B cell (primary cell): ENCODE measurements at places on chromosomes 6 and 20. TPM values are rescaled to one million over a fixed set of nuclear protein-coding genes. Genes with fewer than 3 reads are reported as not detected.

The KCNK17 gene
- not detected in 2 replicates for total RNA-seq

The COL19A1 gene
- total RNA-seq = 56.9 and 61.4 TPM in 2 replicates

The EYS gene
- total RNA-seq = not detected in 2 replicates

The LY6G6F gene
- total RNA-seq = not detected in 2 replicates

The SLC13A3 gene
- 0.20 and 0.49 TPM in 2 replicates for total RNA-seq

- H3K27ac ChIP-seq = no peak overlapping the region
- DNase-seq = peak; percentile 43
- H3K36me3 ChIP-seq = no peaks in the 10 kb centered on the region
- no peaks in the 10 kb centered on the region for H3K4me1 ChIP-seq
- H3K27me3 ChIP-seq = no peaks in the 10 kb centered on the region
- H3K4me3 ChIP-seq = no peak overlapping the region
Observed at GRCh38 chr20:6828794-6829423, 61.4 kb downstream of the BMP2 start.

- no peaks in the 10 kb centered on the region for H3K36me3 ChIP-seq
- H3K4me1 ChIP-seq = no peaks in the 10 kb centered on the region
- DNase-seq = peak; percentile 81
- H3K27ac ChIP-seq = no peak overlapping the region
Observed at GRCh38 chr6:37483917-37484785, 15.5 kb downstream of the CCDC167 start.

- no peaks in the 10 kb centered on the region for H3K27me3 ChIP-seq
- no peaks in the 10 kb centered on the region for H3K4me1 ChIP-seq
- H3K36me3 ChIP-seq = no peaks in the 10 kb centered on the region
- no peak overlapping the region for H3K27ac ChIP-seq
- H3K4me3 ChIP-seq = no peak overlapping the region
- DNase-seq = no peak
Observed at GRCh38 chr20:23042270-23042669, 7.2 kb downstream of the SSTR4 start.

DNA sequence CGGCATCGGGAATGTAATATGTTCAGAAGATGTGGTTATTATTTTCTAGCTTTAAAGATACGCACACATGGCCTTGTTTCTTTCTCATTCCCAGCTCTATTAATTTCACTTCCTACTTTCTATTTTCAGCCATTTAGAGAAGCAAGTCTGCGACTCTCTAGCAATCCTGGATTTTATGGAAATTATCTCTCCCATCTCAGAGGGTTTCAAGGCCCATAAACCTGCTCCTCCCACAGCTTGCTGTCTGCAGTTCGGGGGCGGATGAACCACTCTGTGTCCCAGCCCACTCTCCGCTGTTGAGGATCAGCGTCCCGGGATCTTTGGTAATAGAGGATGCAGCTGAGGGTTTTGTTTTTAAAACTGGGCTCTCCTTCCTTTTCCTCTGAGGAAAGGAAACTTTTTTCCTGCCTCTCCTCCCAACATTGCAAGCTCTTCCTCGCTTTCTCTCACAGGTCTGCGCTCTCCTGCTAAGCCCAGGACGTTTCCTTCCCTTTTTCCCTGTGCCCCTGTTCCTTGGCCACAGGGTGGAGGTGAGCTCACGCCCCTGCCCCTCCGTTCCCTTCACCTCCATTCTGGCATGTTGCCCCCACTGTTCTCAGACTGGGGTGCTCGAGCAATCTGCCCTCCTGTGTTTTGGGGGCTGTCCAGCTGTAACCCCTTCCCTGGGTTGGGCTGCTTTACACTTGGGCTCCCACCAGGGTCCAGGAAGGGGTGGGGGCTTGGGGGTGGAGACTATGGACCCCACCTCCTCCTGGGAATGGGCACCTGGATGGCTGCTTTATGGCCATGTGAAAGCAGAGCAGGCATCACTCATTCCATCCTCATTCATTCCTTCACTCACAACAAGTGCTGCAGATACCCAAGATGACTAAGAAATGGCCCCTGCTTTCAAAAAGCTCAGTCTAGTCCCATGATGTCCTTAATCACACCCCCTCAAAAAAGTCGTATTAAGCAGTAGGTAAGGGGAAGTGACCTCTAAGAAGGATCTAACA is 54.9 kb downstream of the ZBTB9 start:
- no peak overlapping the region for H3K4me3 ChIP-seq
- peaks cover 16% of the 10 kb centered on the region for H3K4me1 ChIP-seq
- H3K36me3 ChIP-seq = no peaks in the 10 kb centered on the region
- no peaks in the 10 kb centered on the region for H3K27me3 ChIP-seq
- no peak overlapping the region for H3K27ac ChIP-seq

DNA sequence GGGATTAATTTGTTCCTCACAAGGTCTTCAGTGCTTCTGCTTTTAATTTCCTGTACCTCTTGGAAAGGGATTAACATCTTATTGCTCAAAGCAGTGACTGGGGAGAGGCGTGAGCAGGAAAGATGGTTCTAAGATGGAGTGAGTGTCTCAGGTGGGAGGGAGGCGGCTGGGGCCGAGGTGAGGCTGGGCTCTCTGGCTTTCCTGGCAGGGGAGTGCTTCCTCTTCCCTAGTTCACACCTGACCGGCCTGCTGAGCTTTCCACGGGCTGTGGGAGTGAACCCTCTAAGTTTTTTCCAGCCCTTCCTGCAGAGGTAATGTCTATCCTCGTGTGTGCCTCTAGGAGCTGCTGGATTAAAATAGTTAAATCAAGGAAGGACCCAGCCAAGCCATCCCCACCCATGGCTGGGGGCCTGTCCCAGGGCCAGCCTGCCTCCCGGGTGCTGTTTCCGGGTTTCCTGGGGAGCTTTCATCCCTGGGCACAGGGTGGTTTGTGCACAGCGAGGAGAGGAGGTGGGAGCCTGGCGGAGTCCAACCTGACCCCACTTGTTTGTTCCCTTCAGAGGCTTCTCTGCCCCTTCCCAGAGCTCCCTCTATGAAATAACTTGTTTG is 179.1 kb downstream of the TFAP2C start:
- no peak overlapping the region for H3K4me3 ChIP-seq
- DNase-seq = no peak
- no peak overlapping the region for H3K27ac ChIP-seq

DNA sequence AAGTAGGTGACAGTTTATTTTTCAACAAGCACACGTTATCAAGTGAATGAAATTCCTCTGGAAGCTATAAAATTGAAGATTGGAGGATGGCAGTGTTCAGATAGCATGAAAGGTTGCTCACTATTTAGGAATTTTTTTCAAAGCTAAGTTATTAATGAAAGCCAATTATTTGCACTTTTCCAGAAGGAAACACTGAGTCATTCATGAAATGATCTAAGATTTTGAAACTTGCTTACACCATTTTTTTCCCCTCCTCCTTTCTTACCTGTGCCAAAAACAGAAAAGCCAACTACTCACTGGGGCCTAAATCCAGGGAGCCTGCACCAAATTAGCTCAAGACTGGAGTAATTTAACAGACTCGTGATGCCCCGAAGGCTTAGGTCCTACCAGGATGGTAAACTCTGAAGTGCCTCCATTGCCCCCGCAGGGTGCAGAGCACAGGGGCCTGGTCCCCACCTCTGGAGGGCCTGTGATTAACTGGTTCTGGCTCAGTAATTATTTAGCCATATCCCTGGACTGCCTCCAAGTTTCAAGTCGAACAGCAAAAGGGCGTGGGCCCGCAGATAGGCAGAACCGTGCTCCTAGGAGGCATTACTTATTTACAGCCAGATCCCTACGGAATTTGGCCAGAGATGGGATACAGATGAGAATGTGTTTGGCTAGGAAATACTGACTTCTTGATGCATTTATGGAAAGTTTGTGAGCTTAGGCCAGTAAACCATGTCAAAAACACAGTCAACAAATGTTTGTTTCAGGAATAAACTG is 28.0 kb upstream of the ZNF217 start:
- no peak overlapping the region for H3K4me3 ChIP-seq
- H3K36me3 ChIP-seq = no peaks in the 10 kb centered on the region
- H3K27ac ChIP-seq = peak overlapping the region; percentile 35
- H3K4me1 ChIP-seq = peaks cover 42% of the 10 kb centered on the region
- DNase-seq = peak; percentile 39

DNA sequence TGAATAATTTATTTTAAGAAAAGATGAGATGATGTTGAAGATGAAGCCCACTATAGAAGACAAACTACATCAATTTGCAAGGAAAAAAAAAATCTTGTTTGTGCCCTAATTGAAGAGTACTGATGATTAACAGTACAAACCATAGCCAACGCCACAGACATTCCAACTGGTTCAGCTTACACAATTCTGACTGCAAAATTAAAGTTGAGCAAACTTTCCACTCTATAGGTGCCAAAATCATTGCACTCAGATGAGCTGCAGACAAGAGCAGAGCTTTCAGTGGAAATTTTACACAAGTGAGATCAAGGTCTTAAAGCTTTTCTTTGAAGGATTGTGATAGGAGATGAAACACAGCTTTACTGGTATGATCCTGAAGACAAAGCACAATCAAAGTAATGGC is 85.3 kb downstream of the OGFRL1 start:
- H3K27ac ChIP-seq = no peak overlapping the region
- H3K36me3 ChIP-seq = no peaks in the 10 kb centered on the region
- no peak overlapping the region for H3K4me3 ChIP-seq
- no peaks in the 10 kb centered on the region for H3K27me3 ChIP-seq
- H3K4me1 ChIP-seq = no peaks in the 10 kb centered on the region

- H3K27ac ChIP-seq = no peak overlapping the region
- H3K4me3 ChIP-seq = no peak overlapping the region
- H3K27me3 ChIP-seq = no peaks in the 10 kb centered on the region
- no peaks in the 10 kb centered on the region for H3K36me3 ChIP-seq
Observed at GRCh38 chr6:74050921-74051320, 354.9 kb downstream of the CD109 start.

GRCh38 chr6:159941286-159942113 is 27.4 kb upstream of the IGF2R start:
- H3K4me1 ChIP-seq = no peaks in the 10 kb centered on the region
- no peaks in the 10 kb centered on the region for H3K27me3 ChIP-seq
- H3K36me3 ChIP-seq = no peaks in the 10 kb centered on the region
- no peak overlapping the region for H3K4me3 ChIP-seq

DNA sequence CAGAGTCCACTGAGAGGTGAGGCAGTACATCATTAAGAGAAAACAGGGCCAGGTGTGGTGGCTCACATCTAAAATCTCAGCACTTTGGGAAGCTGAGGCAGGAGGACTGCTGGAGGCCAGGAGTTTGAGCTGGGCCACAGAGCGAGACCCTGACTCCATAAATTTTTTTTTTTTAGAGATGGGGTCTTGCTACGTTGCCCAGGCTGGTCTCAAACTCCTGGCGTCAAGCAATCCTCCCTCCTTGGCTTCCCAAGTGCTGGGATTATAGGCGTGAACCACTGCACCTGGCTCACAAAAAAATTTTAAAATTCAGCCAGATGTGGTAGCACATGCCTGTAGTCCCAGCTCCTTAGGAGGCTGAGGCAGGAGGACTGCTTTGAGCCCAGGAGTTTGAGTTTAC is 17.3 kb downstream of the PPIL1 start:
- no peaks in the 10 kb centered on the region for H3K36me3 ChIP-seq
- H3K27me3 ChIP-seq = no peaks in the 10 kb centered on the region
- H3K4me3 ChIP-seq = no peak overlapping the region
- no peak for DNase-seq
- H3K27ac ChIP-seq = no peak overlapping the region

DNA sequence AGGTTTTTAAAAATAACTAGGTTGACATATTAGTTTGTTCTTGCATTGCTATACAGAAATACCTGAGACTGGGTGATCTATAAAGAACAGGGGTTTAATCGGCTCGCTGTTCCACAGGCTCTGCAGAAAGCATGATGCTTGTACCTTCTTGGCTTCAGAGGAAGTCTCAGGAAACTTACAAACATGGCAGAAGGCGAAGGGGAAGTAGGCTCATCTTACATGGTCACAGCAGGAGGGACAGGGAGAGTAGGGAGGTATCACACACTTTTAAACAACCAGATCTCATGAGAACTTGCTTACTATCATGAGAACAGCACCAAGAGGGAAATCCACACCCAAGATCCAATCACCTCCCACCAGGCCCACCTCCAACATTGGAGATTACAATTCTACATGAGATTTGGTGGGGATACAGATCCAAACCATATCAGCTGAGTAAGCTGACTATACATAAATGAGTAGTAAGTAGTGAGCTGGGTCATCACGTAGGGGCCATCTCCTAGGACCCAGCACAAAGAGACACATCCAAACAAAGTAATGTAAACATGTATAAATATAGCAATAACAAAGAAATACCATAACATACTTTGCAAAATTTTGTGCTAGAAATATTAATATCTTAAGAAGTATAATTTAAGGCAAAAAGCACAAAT is 31.4 kb upstream of the SIRPG start:
- H3K36me3 ChIP-seq = no peaks in the 10 kb centered on the region
- no peak overlapping the region for H3K4me3 ChIP-seq
- peaks cover 3% of the 10 kb centered on the region for H3K27me3 ChIP-seq
- DNase-seq = no peak
- no peak overlapping the region for H3K27ac ChIP-seq

GRCh38 chr6:64504503-64504902 is 868.9 kb downstream of the PHF3 start:
- DNase-seq = no peak
- no peaks in the 10 kb centered on the region for H3K27me3 ChIP-seq
- no peaks in the 10 kb centered on the region for H3K36me3 ChIP-seq
- no peaks in the 10 kb centered on the region for H3K4me1 ChIP-seq
- no peak overlapping the region for H3K4me3 ChIP-seq
- H3K27ac ChIP-seq = no peak overlapping the region

DNA sequence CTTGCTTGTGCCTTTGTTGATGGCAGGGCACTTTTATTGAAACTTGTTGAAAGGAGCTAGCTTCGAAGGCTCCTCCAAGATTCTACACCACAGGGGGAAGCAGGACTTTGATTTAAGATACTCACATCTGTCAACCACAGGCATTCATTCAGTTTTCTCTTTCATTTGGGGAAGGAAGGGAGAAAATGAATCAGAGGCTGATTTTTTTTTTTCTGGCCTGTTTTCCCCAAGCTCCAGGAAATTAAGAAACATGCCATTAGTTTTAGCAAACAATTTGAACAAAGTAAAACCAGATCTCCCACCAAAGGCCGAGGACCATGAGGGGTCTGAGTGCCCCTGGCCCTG is 8.7 kb upstream of the APCDD1L start:
- H3K27ac ChIP-seq = no peak overlapping the region
- H3K4me1 ChIP-seq = no peaks in the 10 kb centered on the region
- DNase-seq = no peak
- no peak overlapping the region for H3K4me3 ChIP-seq
- no peaks in the 10 kb centered on the region for H3K36me3 ChIP-seq

GRCh38 chr6:113649276-113649675 is 207.9 kb upstream of the MARCKS start:
- H3K36me3 ChIP-seq = no peaks in the 10 kb centered on the region
- H3K4me1 ChIP-seq = peaks cover 57% of the 10 kb centered on the region
- H3K4me3 ChIP-seq = no peak overlapping the region
- H3K27me3 ChIP-seq = no peaks in the 10 kb centered on the region

DNA sequence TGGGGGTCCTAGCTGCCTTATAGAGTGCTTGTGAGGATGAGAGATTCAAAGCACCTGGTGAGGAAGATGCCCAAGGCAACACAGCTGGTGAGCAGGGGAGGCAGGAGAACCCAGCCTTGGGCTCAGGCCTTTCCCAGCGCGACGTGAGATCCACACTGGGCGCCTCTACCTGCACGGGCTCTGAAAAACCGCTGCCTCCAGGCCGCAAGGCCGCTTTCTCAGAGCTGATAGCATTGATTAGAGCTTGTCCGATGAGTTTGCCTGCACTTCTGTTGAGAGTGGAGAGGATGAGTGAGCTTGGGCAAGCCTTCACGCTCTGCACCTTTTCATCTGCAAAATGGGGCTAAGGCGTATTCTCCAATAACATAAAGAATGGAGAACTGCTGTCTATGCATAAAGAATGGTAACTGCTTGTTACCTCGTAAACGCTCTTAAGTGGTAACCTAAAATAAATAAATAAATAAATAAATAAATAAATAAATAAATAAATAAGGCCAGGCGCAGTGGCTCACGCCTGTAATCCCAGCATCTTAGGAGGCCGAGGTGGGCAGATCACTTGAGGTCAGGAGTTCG is 916 bp downstream of the PABPC1L start:
- H3K27me3 ChIP-seq = no peaks in the 10 kb centered on the region
- H3K36me3 ChIP-seq = peaks cover 1% of the 10 kb centered on the region
- peaks cover 18% of the 10 kb centered on the region for H3K4me1 ChIP-seq
- peak overlapping the region; percentile 50 for H3K4me3 ChIP-seq
- no peak for DNase-seq
